ENCODE measurements at places on chromosomes 4 and X.

- DNase-seq = no peak
Observed at GRCh38 chr4:52586069-52586468, 73.0 kb downstream of the USP46 start.

- no peak for DNase-seq
Observed at GRCh38 chr4:15021946-15022345, 19.7 kb downstream of the CPEB2 start.

- DNase-seq = no peak
Observed at GRCh38 chrX:9853307-9853706, 67.1 kb downstream of the SHROOM2 start.

DNA sequence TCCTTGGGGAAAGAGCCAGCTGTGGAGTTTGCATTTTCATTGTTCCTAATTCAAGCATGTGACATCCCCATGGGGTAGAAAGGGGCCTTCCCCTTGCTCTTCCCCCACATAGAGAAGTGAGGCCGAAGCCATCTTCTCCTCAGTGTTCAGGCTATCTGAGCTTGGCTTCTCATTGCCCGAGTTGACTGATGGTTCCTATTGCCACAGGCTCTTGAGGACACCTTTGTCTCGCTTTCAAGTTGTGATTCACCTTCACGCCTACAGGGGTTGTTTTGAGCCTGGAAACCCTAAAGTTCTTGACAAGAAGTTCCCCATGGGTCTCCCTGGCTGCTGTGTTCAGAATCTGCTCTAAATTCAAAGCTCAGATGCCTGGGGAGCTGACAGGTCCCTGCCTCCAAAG lies 25.0 kb downstream of the CCNQ start:
- DNase-seq = peak; percentile 12

GRCh38 chrX:153766098-153766817 lies 2.2 kb downstream of the PLXNB3 start:
- DNase-seq = peak; percentile 43

- no peak for DNase-seq
Observed at GRCh38 chr4:18138076-18138665, 116.6 kb upstream of the LCORL start.

- peak; percentile 13 for DNase-seq
Observed at GRCh38 chr4:121873604-121874003, 3.3 kb upstream of the BBS7 start.

DNA sequence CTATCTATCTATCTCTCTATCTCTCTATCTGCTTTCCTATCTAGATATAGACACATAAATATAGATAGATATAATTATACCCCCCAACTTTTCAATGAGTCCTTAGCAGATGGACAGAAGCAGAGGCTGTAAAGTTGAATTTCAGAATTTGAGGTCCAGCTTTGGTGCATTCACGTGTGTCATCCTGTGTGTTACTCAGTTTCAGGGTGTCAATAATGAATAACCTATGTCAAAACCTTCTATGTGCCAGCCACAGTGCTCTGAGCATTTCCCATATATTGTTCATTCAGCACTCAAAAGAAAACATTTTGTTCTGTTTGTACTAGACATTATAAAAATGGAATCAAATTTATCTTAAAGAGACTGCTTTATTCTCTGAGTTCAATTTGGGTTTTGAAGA lies 310.0 kb downstream of the ARHGAP24 start:
- no peak for DNase-seq

GRCh38 chrX:125202591-125203248 lies 117.0 kb upstream of the TEX13C start:
- no peak for DNase-seq

DNA sequence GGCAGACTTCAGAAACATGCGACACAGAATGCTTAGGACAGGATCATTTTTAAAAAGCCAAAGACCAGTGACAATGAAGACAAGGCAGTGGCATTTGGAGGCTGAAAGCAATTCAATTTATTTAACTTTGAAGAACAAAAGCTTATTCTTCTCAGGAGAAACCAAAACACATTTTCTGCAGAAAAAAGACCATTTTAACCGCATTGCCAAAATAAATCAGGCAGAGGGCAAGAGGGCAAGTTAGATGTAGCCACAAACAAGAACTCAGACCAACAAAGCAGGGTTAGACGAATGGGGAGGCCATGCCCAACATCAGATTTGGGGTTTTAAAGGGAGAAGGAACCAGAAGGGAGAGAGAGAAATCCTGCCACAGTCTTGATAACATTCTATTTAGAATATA lies 58.9 kb downstream of the RELL1 start:
- DNase-seq = no peak
